ENCODE measurements at places on chromosomes 16 and 17. TPM values are rescaled to one million over a fixed set of nuclear protein-coding genes. Genes with fewer than 3 reads are reported as not detected.

GRCh38 chr16:20904507-20905081 is 4.0 kb downstream of the LYRM1 start:
- H3K27ac ChIP-seq: peak overlapping the region; percentile 46
- no peaks in the 10 kb centered on the region for H3K27me3 ChIP-seq
- DNase-seq: no peak
- no peak overlapping the region for H3K4me3 ChIP-seq

DNA sequence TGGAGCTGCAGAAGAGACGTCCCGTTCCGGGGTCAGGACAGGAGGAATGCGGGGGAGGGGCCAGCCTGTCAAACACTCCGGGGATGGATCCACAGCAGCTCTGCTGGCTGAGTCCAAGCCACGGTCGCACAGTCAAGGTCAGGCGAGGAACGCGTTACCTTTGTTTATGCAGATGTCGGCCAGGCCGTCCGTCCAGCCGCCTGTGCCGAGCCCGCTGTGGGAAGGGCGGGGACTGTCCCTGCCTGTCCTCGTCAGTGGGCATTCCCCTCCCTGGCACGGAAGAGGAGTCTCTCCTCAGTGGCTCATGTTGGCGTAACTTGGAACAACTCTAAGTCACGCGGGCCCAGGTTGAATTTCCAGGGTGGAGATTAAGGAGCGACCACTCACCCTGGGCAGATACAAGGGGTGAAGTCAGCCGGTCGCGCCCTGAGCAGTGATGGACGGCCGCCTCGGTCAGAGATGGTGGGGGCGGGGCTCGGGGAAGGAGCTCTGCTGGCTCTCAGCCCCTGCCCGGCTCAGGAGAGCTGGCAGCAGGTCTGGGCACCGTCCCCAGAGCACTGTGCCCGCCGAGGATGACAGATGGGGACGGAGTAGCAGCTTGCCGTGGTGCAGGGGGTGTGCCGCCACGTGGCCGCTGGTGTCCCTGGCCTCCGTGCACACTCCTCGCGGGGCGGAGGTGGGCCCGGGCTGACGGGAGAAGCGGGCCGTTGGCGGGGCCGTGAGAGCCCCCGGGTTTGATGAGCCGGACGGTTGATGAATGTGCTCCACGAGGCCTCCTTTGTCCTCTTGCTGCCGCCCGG is 7.3 kb downstream of the CACNA1H start:
- no peaks in the 10 kb centered on the region for H3K4me1 ChIP-seq
- H3K27ac ChIP-seq: no peak overlapping the region
- DNase-seq: no peak
- H3K27me3 ChIP-seq: peaks cover 37% of the 10 kb centered on the region
- H3K4me3 ChIP-seq: no peak overlapping the region

The PPM1E gene
- total RNA-seq: 0.05 TPM

GRCh38 chr16:89360760-89361435 is 129.5 kb downstream of the ANKRD11 start:
- H3K36me3 ChIP-seq: no peaks in the 10 kb centered on the region
- H3K4me1 ChIP-seq: peaks cover 33% of the 10 kb centered on the region
- H3K27ac ChIP-seq: no peak overlapping the region
- H3K27me3 ChIP-seq: no peaks in the 10 kb centered on the region
- H3K4me3 ChIP-seq: no peak overlapping the region

DNA sequence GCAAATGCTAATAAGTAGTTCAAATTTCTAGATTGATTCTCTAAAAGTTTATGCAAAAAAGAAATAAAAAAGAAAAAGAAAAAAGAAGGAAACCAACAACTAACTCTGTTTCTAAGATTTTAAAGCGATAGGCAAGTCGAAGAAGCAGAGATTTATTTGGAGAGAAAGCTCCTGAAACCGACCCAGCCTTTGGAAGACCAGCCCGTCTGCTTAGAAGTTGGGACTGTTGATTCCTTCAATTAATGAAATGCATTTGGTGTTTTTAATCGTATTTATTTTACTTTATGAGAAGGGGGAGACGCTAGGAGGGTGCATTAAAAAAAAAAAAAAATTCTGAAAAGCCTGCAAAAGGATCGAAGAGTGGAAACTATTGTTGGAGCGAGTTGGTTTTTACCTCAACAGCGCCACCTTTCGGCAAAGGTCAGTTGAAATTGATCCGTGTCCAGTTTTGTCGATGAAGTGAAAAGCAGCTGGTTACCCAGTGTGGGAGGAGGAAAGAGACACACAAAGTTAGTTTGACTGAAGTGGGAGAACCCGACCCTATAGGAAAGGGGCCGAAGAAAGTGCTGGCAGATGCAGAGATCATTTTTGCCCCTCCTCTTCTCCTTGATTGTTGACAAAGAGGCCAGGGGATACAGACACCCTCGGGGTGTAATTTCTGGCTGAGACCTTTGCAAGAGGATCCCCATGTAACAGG is 1.5 kb upstream of the MAF start:
- no peaks in the 10 kb centered on the region for H3K36me3 ChIP-seq
- DNase-seq: peak; percentile 91
- peaks cover 4% of the 10 kb centered on the region for H3K27me3 ChIP-seq

DNA sequence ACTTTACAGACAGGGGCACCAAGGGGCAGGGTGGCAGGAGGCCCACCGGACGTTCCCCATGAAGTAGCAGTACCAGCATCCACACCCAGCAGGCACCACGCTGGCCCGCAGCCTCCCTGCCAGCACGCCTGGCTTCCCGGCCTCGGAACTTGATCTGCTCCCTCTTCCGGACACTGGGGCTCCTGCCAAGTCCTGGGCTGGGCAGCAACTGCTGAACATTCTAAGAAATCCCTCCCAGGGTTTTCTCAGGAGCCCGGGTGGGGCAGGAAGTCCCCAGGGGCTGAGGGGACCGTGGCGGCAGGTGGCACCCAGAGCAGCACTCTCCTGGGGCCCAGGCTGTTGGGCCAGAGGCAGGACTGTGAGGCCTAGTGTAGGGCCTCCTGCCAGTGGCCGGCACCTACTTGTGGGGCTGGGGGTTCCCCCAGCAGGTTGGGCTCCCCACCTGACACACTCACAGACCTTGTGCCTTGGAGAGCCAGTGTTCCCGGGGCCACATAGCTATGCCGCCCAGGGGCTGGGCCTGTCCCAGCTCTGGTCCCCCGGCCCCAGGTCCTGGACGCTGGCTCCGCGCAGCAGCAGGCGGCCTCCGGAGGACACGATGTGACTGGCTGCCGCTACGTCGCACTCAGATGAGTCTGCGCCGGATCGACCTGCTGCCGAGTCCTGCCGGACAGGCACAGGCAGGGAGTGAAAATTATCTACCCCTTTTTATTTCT is 86.2 kb upstream of the CBX4 start:
- H3K36me3 ChIP-seq: no peaks in the 10 kb centered on the region
- no peak overlapping the region for H3K4me3 ChIP-seq
- H3K27me3 ChIP-seq: peaks cover 4% of the 10 kb centered on the region
- peak; percentile 86 for DNase-seq

GRCh38 chr16:67039260-67040020 is 10.5 kb downstream of the CBFB start:
- H3K36me3 ChIP-seq: no peaks in the 10 kb centered on the region
- no peak overlapping the region for H3K27ac ChIP-seq
- H3K4me1 ChIP-seq: no peaks in the 10 kb centered on the region
- no peak for DNase-seq
- H3K4me3 ChIP-seq: no peak overlapping the region

The HOXB13 gene
- total RNA-seq: 122 TPM

The APOBR gene
- 87.4 TPM for total RNA-seq

The MYCBPAP gene
- 2.8 TPM for total RNA-seq

- H3K36me3 ChIP-seq: peaks cover 9% of the 10 kb centered on the region
- DNase-seq: no peak
- H3K4me1 ChIP-seq: no peaks in the 10 kb centered on the region
- no peak overlapping the region for H3K4me3 ChIP-seq
- no peak overlapping the region for H3K27ac ChIP-seq
Measured at GRCh38 chr16:67731753-67732095, 12.6 kb upstream of the GFOD2 start.

DNA sequence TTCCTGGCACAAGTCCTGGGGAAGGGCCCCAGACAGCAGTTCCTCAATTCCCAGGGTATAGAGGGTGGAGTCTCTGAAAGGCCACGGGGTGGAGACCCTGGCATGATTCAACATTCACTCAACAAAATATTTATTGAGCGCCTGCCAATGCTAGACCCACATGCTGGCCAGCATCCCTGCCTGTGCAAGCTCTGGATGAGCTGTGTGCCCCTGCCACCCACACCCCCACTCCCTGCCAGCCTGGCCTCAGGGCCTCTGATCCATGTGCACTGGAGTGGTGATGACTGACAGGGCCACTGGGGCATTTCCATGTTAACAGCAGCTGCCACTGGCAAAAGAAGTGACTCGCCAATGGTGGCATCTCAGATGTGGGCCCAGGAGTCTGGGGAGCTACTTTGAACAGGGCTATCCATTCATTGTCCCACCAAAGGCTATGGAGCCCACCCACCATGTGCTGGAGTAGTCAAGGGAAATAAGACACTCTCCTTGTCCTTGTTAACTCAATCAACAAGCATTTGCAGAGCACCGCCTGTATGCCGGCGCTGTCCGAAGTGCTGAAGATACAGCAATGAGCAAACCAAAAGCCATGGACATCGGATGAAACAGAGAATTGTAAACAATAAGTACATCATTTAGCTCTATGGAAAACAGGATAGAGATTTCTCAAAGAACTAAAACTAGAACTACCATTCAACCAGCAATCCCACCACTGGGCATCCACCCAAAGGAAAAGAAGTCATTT is 3.0 kb upstream of the PRSS22 start:
- no peaks in the 10 kb centered on the region for H3K36me3 ChIP-seq
- DNase-seq: no peak
- no peaks in the 10 kb centered on the region for H3K4me1 ChIP-seq
- no peak overlapping the region for H3K27ac ChIP-seq

The LRRC37A gene
- 2.1 TPM for total RNA-seq

DNA sequence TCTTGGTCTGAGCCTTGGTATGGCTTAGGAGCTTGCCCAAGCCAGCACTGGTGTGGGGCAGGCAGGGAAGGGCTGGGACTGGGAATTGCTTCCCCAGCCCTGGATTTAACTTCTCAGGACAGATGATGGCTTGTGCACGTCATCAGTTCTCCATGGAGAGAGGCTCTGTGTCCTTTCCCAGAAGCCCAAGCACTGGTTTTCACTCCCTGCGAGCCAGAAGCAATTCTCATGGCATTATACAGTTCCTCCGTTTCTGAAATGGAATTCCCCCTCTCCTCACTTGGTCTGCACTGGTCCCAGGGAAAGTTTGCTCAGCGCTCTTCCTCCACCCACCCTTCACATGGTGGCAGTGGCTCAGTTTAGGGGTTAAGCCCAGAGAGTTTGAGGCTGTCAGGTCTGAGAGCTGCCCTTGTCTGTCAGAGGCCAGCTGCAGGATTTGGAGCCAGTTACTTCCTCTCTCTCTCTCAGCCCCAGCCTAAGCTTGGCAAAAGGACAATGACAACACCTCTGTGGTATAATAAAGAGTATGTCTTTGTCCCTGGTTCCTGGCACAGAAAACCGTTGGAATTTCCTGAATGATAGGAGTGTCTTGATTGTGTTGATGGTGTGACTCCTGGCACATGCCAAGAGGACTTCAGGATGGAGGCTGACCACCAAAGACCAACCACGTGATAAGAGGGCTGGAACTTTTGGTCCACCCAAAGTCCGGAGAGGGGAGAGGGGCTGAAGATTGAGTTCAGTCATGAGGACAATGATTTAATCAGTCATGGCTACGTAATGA is 219.6 kb upstream of the TNRC6C start:
- peaks cover 8% of the 10 kb centered on the region for H3K27me3 ChIP-seq
- H3K36me3 ChIP-seq: no peaks in the 10 kb centered on the region
- H3K4me1 ChIP-seq: no peaks in the 10 kb centered on the region
- DNase-seq: peak; percentile 17

All from colonic mucosa (tissue), 4 donors.